ENCODE measurements at places on chromosomes 2 and 18.

DNA sequence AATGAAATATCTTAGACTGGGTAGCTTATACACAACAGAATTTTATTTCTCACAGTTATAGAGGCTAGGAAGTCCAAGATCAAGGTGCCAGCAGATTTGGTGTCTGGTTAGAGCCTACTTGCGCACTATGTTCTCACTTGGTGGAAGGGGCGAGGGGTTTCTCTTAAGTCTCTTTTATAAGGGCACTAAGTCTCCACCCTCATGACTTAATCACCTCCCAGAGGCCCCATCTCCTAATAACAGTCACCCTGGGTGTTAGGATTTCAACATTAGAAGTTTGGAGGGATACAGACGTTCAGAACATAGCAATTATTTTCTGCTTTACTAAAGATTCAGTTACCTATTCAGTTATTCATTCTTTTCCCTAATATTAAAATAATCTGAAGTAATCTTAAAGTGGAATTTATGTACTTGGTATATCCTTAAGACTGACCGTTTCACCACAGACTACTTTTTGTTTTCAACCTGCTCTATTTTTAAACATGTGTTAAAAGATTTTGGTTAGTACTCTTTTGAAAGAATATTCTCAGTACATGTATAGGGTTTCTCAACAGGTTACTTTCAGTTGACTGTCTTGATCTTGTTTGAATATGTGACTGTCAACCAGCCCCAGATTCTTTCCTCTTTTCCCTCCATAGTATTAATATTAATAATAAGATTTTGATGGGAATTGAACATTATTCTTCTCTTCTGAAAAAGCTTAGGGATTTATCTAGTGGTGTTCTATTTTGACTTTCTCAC lies 130.0 kb downstream of the TAF4B start:
- no peak for DNase-seq

DNA sequence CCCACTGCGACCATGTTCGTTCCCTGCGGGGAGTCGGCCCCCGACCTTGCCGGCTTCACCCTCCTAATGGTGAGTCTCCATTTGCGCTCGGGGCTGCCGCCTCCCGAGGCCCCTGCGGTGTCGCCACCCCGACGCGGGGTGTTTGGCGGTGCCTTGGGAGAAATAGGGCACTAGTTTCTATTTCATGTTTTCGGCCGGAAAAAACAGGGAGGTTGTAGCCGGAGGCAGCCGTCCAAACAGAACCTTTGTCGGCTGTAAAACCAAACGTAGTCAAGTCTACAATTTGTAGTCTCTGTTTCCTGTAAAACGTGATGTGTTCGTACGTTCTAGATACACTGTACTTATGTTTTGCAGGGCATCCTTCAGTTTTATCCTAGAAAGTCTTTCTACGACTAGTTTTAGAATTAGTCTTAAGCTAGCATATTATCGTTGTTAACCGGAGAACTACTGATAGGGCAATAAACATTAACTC lies 290 bp downstream of the PSMG2 start:
- no peak for DNase-seq

GRCh38 chr18:25237571-25238267 lies 114.2 kb downstream of the ZNF521 start:
- no peak for DNase-seq

DNA sequence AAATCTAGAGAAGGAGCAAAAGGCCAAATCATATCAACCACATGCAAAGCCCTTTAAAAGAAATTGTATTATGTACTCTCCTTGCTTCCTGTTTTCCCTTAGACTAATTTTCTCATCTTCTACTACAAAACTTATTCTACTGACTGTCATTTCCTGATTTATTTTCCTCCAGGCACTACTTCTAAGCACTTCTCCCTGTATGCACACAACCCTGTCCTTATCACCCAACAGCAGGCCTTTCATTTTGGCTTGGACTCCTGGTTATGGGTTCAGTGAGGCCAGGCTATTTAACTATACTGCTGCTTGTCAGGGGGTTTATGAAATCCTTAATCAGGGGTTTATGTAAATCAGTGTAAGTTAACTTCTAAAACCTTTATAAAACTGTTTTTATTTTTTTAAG lies 205.1 kb upstream of the FAM98A start:
- no peak for DNase-seq

- DNase-seq, result no peak
Observed at GRCh38 chr2:134838143-134838620, at the start of gene ACMSD. Gene ACMSD, plus strand, starts transcription at chr2:134838616. Its CDS starts 67 bp downstream, at chr2:134838683.

DNA sequence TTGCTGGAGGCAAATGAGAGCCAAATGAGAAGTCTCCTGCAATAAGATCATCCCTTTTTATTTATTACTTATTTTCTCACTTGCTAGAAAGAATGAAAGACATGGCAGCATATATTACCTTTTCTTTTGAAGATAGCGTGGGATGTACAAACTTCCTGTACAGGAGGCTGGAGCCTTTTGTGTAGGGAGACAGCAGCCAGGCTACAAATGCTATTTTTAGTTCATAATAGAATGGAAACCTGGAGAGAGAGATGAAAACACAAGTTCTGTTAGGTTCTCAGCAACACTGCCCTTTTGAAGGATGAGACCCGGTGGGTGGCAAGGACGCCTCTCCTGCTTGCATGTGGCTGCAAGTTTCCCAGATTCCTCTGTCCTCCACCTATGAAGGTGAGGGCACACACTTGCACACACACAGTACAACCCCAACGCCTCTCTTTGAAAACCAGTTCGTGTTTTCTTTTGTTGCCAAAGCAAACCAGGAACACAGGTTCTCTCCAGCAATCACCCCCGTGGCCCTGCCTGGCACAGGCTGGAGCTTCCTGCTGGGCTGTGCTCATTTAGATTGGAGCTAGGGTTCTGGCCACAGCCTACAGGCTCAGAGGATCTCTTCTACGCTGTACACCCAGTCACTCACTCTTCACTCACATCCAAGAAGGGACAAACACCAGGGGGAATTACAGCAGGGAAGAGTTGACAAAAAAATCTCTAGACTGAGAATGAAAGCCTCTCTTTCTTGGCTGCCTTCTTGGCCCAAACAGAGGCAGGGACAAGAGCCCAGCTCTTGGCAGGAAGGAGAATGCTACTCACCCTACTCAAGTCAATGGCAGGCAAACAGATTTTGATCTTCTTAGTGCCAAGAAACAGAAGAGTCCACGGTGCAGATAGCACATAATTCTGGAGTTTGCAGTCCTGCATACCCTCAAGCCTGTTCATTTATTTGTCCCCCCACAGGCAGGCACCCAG lies 55.6 kb downstream of the MRPL35 start:
- peak; percentile 48 for DNase-seq

- DNase-seq, result no peak
Observed at GRCh38 chr2:145108959-145109710, 589.2 kb upstream of the ZEB2 start.

GRCh38 chr2:220188031-220188430 lies 560.6 kb downstream of the SLC4A3 start:
- no peak for DNase-seq

GRCh38 chr2:109467701-109468100 lies 146.1 kb downstream of the SEPTIN10 start:
- DNase-seq, result no peak

DNA sequence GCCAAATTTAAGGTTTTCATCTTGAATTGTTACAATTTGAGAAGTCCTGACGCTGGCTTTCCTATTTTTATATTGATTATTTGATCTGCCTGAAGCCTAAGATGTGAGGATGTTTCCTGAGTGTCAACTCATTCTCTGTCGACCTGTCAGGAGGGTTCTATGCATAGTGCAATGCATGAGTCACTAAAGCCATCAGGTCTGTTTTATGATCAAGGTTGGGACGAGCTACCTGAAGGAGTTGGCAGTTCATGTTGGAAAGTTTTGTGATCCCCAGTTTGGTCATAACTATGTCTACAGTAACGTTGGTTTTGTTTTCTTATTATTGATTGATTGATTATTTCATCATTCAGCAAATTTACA lies 71.2 kb downstream of the NABP1 start:
- DNase-seq, result no peak

DNA sequence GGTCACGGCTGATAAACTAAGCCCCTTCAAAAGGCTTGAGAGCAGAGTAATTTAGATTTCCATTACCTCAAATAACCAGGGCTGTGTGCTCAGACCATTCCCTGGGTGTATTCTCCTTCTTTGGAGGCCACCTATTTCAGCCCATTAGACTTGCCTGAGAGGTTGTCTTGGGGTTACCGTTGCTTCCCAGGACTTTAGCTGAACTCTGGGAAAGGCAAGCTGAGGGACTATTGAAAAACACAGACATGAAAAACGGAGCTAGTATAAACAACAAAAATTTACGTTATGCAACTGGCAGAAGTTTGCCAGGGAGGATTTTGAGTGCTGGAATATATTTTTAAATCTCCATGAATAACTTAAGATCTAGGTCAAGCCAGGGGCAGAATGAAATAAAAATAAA lies 561.0 kb upstream of the TNP1 start:
- no peak for DNase-seq

- no peak for DNase-seq
Observed at GRCh38 chr2:46915281-46915810, at the start of gene MCFD2. Gene MCFD2, minus strand, starts transcription at chr2:46915806. Its CDS starts 6,635 bp downstream, at chr2:46909171.

DNA sequence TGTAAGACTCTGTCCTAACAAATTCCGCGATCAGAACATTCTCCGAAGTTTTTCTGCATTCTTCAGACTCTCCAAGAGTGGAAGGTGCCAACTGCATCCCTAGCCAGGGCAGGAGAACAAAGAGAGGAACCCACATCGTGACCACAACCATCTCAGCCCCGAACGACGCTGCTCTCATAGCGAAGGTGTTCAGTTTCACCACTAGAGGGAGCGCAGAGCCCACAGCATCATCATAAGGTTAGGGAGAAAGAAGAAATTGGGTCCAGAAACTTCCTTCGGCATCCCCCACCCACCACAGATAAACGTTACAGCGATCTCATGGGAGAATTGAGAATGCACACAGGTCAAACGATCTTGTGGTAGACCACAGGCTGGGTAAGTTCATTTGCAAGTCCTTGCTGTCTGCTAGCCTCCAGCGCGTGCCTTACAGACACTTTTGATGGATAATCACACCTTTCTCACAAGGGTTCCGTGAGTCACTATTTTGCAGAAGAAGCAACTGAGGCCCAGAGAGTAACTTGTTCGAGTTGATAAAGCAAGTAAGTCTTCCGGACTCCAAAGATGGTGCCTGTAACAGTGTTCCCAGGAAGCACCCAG lies 53.7 kb upstream of the ARL4C start:
- DNase-seq, result peak; percentile 27

DNA sequence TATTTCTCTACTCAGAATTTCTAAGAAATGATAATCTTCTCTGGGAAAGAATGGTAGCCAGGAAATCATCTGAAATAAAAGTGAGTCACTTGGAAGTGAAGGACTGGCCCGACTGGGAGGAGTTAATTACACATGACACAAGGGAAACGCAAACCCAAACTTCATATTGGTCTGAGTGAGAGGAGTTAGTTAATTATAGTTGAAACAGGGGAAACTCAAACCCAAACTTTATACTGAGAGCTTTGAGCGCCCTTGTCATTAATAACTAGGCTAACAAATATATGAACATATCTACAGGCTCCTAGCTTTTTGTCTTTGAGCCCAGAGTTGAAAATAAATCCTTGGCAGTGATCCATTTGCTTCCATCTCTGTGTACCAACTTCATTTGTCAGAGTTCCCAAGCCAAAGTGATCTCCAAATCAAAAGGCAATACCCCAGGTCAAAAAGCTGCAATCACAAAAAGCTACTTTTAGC lies 187.8 kb upstream of the COL3A1 start:
- no peak for DNase-seq

- DNase-seq, result no peak
Observed at GRCh38 chr2:211367293-211367692, 810.9 kb downstream of the CPS1 start.

DNA sequence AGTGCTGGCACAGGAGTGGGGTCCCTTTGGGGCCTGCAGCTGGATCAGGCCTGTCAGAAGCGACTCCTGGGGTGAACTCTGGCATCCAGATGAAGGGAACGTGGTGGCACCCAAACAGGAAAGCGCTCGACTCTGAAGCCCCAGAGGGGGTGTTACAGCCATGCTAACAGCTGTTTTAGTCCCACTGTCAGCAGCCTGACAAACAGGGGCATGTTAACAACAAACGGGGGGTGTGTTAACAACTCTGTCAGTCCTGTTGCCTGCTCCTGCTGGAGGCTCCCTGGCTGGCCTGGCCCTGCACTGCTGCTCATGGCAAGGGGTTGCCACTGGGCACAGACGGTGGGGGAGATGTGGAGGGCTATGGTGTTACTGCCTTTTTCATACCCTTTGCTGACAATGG lies 2.6 kb upstream of the RNU2-63P start:
- DNase-seq, result no peak

DNA sequence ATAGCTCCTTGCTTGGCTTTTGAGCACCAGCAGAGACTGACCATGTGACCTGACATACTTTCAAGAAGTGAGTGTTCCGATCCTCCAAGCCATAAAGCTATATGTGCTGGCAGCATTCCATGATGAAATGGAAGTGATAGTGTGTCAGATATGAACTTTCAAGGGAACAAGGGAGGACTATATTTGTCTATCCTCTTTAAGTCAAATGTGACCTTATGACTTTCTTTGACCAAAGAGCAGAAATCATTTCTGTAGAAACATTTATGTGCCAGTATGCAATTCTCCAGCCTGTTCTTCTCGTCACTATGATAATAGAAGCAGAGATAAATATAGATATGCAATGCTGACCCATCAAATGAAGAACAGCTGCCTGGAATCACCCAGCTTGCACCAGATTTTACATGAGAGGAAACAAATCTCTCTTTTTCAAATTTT lies 14.4 kb downstream of the HYCC2 start:
- DNase-seq, result no peak

- no peak for DNase-seq
Observed at GRCh38 chr2:202782940-202783558, 88.5 kb downstream of the ICA1L start.

DNA sequence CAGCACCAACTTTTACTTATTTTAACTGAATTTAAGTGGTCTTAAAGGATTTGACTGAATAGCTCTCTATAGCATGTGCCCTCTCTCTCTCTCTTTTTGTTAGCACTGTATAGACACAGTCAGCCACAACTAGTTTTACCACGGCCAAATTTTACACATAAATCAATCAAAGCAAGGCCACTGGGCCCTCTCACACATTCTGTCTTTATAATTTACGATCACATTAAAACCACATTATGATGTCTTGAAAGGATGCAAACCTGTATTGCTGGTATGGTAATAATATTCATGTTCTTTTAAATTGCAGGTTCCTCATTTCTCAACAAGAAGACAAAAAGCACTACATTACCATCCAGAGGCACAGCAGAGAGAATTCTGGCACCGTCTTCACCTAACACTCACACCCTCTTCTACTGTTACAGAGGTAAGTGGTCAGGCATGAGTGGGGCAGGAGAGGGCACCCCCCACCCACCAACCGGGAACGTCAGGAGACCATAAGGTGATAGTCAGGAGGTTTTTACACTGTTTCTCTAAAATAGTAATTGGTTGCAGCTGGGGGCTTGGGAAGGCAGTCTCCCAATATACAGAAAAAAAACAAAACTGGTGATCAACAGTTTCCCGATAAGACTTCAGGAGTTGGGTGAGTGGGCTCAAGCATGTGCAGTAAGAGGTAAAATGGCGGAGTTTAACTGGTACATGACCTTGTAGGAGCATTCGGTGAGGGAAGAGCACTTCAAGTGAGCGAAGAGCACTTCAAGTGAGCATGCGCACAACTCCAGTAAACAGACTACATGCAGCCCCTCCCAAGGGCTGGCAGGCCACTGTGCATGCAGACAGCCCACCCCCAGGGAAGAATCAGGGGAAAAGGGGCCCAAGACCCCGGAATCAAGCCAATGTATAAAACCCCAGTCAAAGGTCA lies 296.7 kb downstream of the PIEZO2 start:
- no peak for DNase-seq
